ENCODE measurements at places on chromosomes 16 and 17. TPM values are rescaled to one million over a fixed set of nuclear protein-coding genes. Genes with fewer than 3 reads are reported as not detected.

The TMEM235 gene
- total RNA-seq, result not detected

The TCAP gene
- 5,825 TPM for total RNA-seq

The HS3ST2 gene
- 0.38 TPM for total RNA-seq

The MYO19 gene
- total RNA-seq, result 11.8 TPM

GRCh38 chr16:84303023-84303422 is 8.3 kb downstream of the WFDC1 start:
- DNase-seq, result no peak

DNA sequence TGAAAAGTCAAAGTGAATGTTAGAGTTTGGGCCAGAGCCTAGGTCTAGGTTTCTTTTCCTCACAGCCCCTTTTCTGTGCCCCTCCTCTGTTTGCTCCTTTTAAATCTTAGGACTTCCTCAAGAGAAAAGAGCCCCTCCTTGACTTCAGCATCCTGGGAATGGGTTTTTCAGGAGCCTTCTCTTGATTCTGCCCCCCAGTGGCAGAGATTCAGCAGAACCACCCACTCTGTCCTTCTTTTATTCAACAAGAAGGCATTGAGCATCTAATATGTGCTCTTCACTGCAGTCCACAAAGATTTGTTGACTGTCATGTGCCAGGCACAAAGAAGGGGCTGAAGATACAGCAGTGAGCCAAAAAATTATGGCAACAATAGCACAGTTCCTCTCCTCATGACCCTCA is 270.8 kb upstream of the CDH5 start:
- DNase-seq, result no peak

- DNase-seq, result no peak
Measured at GRCh38 chr16:58331024-58331707, 36.3 kb upstream of the PRSS54 start.

- no peak for DNase-seq
Measured at GRCh38 chr17:50634915-50635731, 442 bp downstream of the ABCC3 start.

- no peak for DNase-seq
Measured at GRCh38 chr16:3101018-3101840, 2.1 kb upstream of the ZSCAN10 start.

GRCh38 chr16:87791295-87792204 is 25.8 kb upstream of the KLHDC4 start:
- DNase-seq, result no peak

- peak; percentile 55 for DNase-seq
Measured at GRCh38 chr17:74361230-74362068, at the start of gene BTBD17. BTBD17 (minus strand) TSS chr17:74361868; CDS start chr17:74361819, 49 bp downstream.

All from left ventricle myocardium inferior (tissue), 1 donor.